Progenitor cell of endocrine pancreas (in vitro differentiated cells): ENCODE measurements at places on chromosomes 6 and 20.

DNA sequence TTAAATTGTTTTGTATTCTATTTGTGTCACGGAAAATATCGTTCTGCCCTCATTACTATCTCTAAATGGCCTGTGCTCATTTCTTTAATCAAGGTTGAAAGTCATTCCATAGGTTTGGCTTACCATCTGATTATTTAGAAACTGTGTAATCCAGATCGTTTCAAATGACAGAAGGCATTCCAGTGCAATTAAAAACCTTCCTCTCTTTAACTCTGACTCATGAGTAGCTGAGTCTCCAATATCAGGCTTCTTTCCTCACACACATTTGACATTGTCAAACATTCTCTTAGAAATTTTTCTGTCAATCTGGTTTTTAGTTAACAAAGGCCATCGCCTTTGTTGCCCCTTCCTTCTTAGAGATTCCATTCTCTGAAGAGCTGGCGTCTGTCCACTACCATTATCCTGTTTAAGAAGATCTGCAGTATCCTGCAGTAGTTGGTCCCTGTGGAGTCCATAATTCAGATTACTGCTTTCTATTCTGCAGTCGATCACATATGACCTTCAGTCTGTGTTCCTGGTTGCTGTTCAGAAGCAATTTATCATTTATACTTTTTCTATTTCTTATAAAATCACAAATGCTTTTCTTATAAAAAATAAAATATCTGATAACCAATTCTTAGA lies 3.9 kb upstream of the TRDN start:
- no peak overlapping the region for H3K27ac ChIP-seq
- no peak for DNase-seq
- H3K36me3 ChIP-seq: no peaks in the 10 kb centered on the region
- H3K27me3 ChIP-seq: no peaks in the 10 kb centered on the region

DNA sequence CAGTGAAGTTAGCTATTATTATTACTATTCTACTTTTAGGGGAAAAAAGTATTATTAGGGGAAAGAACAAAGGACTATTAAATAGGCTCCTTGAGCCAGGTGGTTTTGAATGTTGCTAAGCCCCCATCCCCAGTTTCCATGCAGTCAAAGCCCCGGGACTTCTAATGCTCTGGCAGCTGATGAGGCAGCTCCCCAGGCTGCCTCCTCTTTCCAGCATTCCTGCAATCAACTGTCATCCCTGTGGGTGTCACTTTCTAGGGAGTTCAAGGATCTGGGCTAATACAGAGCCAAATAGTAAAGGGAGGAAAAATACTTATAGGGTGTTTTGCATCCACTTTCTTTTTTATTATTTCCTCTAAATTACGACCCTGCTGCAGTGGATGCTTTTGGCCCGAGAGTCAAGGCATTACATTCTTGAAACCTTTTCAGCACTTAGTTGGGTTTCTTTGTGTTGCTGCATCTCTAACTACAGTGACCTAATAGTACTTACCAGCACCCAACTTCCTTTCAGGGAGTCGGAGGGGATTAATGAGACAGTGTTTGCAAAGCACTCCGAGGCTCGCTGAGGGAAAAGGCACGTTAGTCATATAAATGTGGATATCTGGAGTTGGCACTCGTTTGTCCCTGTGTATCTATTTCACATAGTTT lies 303.9 kb upstream of the MAP3K7 start:
- peaks cover 1% of the 10 kb centered on the region for H3K36me3 ChIP-seq
- peaks cover 32% of the 10 kb centered on the region for H3K27me3 ChIP-seq
- no peak overlapping the region for H3K27ac ChIP-seq
- no peak overlapping the region for H3K4me3 ChIP-seq

GRCh38 chr6:116446399-116446798 lies 14.8 kb upstream of the CALHM6 start:
- DNase-seq: no peak
- H3K36me3 ChIP-seq: no peaks in the 10 kb centered on the region
- no peaks in the 10 kb centered on the region for H3K27me3 ChIP-seq
- no peak overlapping the region for H3K27ac ChIP-seq
- peaks cover 4% of the 10 kb centered on the region for H3K4me1 ChIP-seq
- H3K4me3 ChIP-seq: no peak overlapping the region

GRCh38 chr6:14697427-14697826 lies 548.4 kb upstream of the JARID2 start:
- H3K4me3 ChIP-seq: no peak overlapping the region
- DNase-seq: no peak
- no peak overlapping the region for H3K27ac ChIP-seq
- H3K4me1 ChIP-seq: no peaks in the 10 kb centered on the region
- no peaks in the 10 kb centered on the region for H3K27me3 ChIP-seq

DNA sequence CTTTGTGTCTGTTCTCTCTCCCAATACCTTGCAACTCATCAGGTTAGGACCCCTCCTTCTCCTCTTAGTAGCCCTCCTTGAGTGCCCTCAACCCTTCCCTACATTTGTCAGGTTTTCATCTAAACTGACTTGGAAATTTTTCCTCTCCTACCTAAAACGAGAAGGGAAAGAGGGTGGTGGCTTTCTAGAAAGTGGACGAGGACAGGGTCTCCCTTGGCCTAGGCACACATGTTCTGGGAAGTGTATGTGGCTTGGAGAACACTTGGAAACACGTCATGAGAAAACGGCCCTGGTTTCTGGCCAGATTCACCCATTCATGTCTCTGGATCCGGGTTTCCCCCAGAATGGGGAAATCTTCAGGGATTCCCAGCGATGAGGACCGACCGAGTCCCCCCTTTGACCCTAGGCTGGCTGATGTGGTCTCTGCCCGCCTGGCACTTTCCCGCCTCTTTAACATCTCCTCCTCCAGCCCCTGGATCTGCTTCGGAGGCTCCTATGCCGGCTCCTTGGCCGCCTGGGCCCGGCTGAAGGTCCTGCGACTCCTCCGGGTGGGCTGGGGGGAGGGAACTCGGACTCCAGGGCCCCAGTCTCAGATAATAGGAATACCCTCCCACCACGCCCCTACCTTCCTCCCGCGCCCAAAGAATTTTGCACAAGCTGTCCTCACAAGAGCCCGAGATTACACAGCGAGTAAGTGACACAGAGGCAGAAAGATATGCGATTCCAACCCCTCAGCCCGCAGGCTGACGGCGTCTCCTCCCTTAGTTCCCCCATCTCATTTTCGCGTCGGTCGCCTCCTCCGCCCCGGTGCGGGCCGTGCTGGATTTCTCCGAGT lies 3.0 kb downstream of the PRSS16 start:
- H3K27ac ChIP-seq: peak overlapping the region; percentile 98
- no peak for DNase-seq
- H3K36me3 ChIP-seq: peaks cover 5% of the 10 kb centered on the region
- H3K4me1 ChIP-seq: no peaks in the 10 kb centered on the region
- peaks cover 13% of the 10 kb centered on the region for H3K27me3 ChIP-seq
- peak overlapping the region; percentile 97 for H3K4me3 ChIP-seq

DNA sequence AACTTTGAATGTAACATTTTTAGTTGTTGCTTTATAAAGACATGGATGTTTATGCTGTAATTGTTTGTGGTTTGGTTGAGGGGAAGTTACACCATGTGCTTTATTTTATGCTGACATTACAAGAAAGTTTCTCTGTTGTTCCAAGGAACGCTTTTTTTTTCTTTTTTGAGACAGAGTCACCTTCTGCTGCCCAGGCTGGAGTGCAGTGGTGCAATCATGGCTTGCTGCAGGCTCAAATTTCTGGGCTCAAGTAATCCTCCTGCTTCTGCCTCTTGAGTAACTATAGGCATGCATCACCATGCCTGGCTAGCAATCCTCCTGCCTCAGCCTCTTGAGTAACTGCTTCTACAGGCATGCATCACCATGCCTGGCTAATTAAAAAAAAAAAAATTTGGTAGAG lies 21.0 kb upstream of the IFNGR1 start:
- no peaks in the 10 kb centered on the region for H3K4me1 ChIP-seq
- H3K36me3 ChIP-seq: no peaks in the 10 kb centered on the region
- no peak overlapping the region for H3K27ac ChIP-seq
- no peak overlapping the region for H3K4me3 ChIP-seq
- no peaks in the 10 kb centered on the region for H3K27me3 ChIP-seq

DNA sequence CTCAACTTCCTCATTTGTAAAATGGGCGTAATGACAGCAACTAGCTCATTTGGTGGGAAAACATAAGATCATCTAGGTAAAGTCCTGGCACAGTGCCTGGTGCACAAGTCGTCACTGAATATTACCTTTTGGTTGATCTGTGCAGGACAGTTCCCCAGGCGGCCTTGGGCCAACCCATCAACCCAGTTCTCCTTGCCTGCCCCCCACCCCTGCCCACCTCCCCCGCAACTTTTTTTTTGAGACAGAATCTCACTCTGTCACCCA lies 99.2 kb downstream of the JPH2 start:
- no peak overlapping the region for H3K27ac ChIP-seq
- peaks cover under 1% of the 10 kb centered on the region for H3K4me1 ChIP-seq
- H3K27me3 ChIP-seq: peaks cover under 1% of the 10 kb centered on the region

- peak overlapping the region; percentile 73 for H3K27ac ChIP-seq
- no peak overlapping the region for H3K4me3 ChIP-seq
- no peaks in the 10 kb centered on the region for H3K36me3 ChIP-seq
- peaks cover 14% of the 10 kb centered on the region for H3K4me1 ChIP-seq
- no peaks in the 10 kb centered on the region for H3K27me3 ChIP-seq
These were observed 116.8 kb upstream of the DST start for GRCh38 chr6:56759521-56759920.

- DNase-seq: no peak
- H3K4me3 ChIP-seq: no peak overlapping the region
- H3K36me3 ChIP-seq: no peaks in the 10 kb centered on the region
- peaks cover 5% of the 10 kb centered on the region for H3K27me3 ChIP-seq
- H3K4me1 ChIP-seq: peaks cover 4% of the 10 kb centered on the region
These were observed 6.1 kb upstream of the JARID2 start for GRCh38 chr6:15239616-15240364.

- H3K36me3 ChIP-seq: no peaks in the 10 kb centered on the region
- peaks cover 8% of the 10 kb centered on the region for H3K27me3 ChIP-seq
- H3K4me3 ChIP-seq: no peak overlapping the region
- no peaks in the 10 kb centered on the region for H3K4me1 ChIP-seq
- no peak overlapping the region for H3K27ac ChIP-seq
- DNase-seq: no peak
These were observed 25.0 kb upstream of the RNF144B start for GRCh38 chr6:18362058-18362561.

- DNase-seq: peak; percentile 96
- no peaks in the 10 kb centered on the region for H3K27me3 ChIP-seq
- H3K4me1 ChIP-seq: peaks cover 20% of the 10 kb centered on the region
- H3K36me3 ChIP-seq: peaks cover 12% of the 10 kb centered on the region
- H3K4me3 ChIP-seq: peak within 1 kb of the TSS; percentile 96
These were observed at the start of gene GNL1 for GRCh38 chr6:30556066-30556905. TSS of gene GNL1 (minus strand) at chr6:30556489. CDS start at chr6:30556203, 286 bp downstream.

- peaks cover 5% of the 10 kb centered on the region for H3K4me1 ChIP-seq
- no peak overlapping the region for H3K4me3 ChIP-seq
- no peaks in the 10 kb centered on the region for H3K27me3 ChIP-seq
- DNase-seq: no peak
These were observed 24.1 kb upstream of the GTF3C6 start for GRCh38 chr6:110934381-110934898.

- H3K4me1 ChIP-seq: peaks cover 16% of the 10 kb centered on the region
- no peaks in the 10 kb centered on the region for H3K27me3 ChIP-seq
- no peak overlapping the region for H3K4me3 ChIP-seq
- no peak for DNase-seq
These were observed 131.1 kb downstream of the VEGFA start for GRCh38 chr6:43900916-43901732.

DNA sequence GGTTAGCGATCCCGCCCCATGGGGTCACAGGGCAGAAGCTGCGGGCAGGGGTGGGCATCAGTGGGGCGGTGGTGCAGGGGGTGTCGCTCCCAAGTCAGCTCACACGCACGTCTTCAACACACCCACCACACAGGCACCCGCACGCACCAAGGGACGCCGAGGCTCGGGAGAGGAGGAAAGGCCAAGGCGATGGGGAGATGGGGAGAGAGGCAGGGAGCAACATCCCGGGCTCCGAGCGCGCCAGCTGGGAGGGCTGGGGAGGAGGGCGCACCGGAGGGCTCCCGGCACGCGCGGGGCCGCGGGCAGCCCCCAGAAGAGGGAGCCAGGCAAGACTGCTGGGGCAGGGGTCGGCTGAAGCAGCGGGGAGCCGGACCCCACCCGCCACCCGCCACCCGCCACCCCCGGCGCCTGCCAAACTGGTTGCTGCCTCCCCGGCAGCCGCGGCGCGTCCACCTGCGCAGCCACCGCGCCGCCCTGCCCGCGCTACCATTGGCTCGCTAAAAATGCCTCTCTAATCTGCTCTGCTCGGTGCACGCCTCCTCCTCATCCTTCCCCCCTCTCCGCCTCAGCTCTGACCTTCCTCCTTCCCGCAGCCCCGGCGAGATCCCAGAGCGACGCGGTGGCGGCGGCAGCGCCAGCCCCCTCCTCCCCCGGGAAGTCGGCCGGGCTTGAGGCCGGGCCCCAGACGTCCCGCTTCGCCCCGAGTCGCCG lies at the start of gene PACSIN1:
Gene PACSIN1, plus strand, starts transcription at position 546 of the 711 bp plus-strand sequence. CDS start 60,230 bp downstream, outside the sequence.
- H3K27ac ChIP-seq: no peak within 1 kb of the TSS
- no peaks in the 10 kb centered on the region for H3K36me3 ChIP-seq
- peak within 1 kb of the TSS; percentile 75 for H3K4me3 ChIP-seq
- DNase-seq: peak; percentile 34
- H3K27me3 ChIP-seq: peaks cover 32% of the 10 kb centered on the region

- DNase-seq: no peak
- peaks cover 3% of the 10 kb centered on the region for H3K36me3 ChIP-seq
- no peaks in the 10 kb centered on the region for H3K27me3 ChIP-seq
These were observed 11.5 kb upstream of the MUC22 start for GRCh38 chr6:30998785-30999184.

- peaks cover 18% of the 10 kb centered on the region for H3K4me1 ChIP-seq
- H3K36me3 ChIP-seq: no peaks in the 10 kb centered on the region
- no peak overlapping the region for H3K4me3 ChIP-seq
- peaks cover 9% of the 10 kb centered on the region for H3K27me3 ChIP-seq
These were observed 5.9 kb upstream of the SULF2 start for GRCh38 chr20:47791084-47791599.

GRCh38 chr6:52161689-52162438 lies 24.3 kb upstream of the IL17A start:
- peaks cover 3% of the 10 kb centered on the region for H3K27me3 ChIP-seq
- DNase-seq: no peak
- H3K4me1 ChIP-seq: no peaks in the 10 kb centered on the region
- no peak overlapping the region for H3K27ac ChIP-seq
- H3K4me3 ChIP-seq: no peak overlapping the region

- H3K36me3 ChIP-seq: no peaks in the 10 kb centered on the region
- H3K4me3 ChIP-seq: no peak overlapping the region
- peaks cover 11% of the 10 kb centered on the region for H3K27me3 ChIP-seq
These were observed 36.5 kb upstream of the CST7 start for GRCh38 chr20:24912397-24913075.

DNA sequence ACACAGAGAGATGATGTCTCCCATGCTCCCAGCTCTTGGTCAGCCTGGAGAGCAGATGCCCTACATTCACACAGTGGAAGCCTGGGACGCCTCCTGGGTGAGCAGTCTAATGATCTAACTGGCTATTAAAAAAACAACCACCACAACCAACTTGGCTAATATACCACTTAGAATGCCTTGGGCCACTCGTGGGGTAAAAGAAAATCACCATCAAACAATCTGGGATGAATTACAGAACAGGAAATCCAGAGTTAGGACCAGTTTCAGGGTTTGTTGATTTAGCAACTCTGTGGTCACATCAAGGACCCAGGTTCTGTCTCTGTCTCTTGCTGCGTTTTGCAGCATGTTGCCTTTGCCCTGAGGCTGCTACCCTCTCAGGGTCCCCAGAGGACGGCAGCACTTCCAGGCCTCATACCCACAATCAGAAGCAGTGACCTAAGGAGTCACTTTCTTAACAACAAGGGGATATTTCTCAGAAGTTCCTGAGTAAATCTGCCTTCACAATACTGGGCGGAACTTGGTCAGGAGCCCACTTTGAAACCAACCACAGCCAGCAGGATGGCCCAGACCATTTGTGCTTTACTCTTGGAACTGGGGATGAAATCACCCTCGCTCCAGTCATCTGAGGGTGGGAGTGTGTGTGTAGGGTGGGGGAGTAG lies 118.7 kb downstream of the CLIC5 start:
- H3K36me3 ChIP-seq: peaks cover 6% of the 10 kb centered on the region
- no peaks in the 10 kb centered on the region for H3K27me3 ChIP-seq
- DNase-seq: no peak
- no peak overlapping the region for H3K27ac ChIP-seq
